Psoas muscle (tissue), 8 donors: ENCODE measurements at places on chromosomes 11 and 22. TPM values are rescaled to one million over a fixed set of nuclear protein-coding genes. Genes with fewer than 3 reads are reported as not detected.

DNA sequence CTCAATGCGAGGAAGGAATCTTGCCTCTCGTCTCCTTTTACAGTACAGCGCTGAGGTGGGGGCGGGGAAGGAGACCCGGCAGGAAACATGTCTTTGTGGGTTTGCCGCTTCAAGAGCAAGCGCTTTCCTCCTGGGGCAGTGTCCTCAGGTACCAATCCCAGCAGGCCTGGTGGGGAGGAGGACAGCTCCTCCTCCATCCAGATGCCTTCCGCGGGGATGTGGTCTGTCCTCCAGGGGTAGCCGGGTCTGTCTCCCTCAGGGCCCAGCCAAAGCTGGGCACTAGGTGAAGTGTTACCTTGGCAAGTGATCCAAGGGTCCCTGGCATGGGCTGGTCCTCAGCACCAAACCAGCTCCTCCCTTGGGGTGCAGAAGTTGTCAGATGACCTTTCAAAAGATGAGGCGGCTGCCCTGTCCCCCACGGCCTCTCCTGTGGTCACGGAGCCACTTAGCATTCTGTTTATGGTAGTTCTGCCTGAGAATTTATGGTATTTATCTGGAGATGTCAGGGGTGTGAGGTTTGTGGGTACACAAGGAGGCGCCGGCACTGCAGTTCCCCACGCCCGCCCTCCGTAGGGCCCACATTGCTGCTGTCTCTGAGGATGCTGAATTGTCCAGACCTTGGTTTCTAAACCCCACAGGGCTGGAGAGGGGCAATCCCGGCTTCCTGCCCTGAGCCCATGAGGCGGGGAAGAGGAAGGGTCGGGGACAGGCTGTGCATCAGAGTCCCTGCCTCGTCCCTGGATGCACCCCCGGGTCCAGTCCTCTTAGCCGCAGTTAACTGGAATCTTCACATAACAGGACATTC is 93.5 kb upstream of the ANO1 start:
- DNase-seq = no peak

DNA sequence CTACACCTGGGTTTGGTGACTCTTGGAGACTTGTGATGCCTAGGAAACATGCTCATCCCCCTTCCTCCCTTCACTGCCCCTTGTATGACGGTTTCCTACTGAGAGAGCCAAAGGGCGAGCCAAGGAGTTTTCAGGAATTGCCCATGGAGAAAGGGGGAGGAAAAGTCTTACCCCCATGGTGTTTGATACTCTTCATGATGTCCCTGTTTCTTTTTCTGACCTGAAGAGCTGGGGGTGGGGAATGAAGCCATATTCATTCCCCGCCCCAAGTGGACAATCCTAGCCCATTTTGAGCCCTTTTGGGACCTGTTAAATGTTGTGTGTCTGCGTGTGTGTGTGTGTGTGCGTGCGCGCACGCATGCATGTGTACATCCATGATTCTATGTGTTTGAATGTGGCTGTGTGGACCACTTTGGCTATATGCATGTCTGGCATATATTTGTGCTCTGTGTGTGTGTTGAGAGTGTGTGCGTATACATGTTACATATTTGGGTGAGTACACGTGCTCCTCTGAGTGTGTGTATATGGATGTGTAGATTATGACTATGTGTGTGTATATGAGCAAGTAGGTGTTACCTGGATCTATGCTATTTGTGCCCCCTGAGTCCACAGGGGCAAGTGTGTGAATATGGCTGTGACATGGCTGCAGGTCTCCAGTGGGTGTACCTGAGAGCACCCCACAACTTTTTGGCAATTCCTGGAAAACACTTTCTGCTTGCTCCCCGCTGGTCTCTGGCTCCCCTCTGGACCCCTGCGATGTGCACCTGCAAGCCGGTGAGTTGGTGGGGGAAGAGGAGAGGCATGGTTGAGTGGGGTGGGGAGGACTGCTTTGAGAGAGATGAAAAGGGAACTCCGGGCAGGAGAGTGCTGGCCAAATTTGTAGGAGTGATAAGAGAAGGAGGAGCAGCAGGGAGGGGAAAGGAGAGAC is 24.6 kb downstream of the OTOG start:
- DNase-seq = no peak

- no peak for DNase-seq
Observed at GRCh38 chr11:62613291-62613778, 278 bp downstream of the ROM1 start.

DNA sequence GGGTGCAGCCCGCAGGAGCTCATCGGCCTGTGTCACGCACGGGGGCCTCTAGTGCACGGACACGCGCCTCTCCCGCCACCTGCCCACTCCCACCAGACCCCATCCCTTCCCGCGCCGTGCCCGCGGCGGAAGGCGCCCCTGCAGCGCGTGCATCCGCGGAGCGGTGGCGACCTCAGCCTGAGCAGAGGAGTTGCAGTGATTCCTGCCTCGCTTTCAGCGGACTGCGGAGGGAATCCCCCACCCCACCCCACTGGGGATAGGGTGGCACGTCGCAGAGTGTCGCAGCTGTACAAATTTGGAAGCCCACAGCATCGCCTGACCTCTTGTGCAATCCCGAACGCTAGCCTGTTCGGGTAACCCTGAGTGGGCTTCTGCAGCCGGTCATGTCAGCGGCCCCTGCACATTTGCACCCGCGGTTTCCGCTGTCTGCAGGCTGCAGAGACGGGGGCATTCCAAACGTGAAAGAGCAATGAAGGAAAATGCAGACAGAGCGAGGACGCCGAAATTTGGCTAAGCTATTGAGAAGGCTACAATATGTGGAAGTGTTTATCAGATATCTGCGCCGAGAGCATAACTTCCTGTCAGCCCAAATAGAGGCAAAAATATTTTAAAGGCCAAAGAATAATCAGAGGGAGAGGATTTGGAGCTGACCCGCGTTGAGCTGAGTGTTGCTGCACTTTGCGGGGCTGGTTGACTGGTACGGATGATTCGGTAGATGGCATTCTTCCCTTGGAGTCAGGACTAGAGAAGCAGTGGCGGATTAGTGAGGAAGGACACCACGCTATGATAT is 617 bp upstream of the ARHGAP20 start:
- peak; percentile 60 for DNase-seq

GRCh38 chr22:50507421-50507990 is at the start of gene LMF2:
TSS of gene LMF2 (minus strand) at chr22:50507702. CDS start at chr22:50507675, 27 bp downstream.
- peak; percentile 90 for DNase-seq

Gene SLC25A1
- 23.1 TPM for total RNA-seq
